GM12892 (cell line): ENCODE measurements at places on chromosomes 6 and 20.
A peak's percentile ranks its signal among the peaks of the same experiment; 100 is the strongest.

DNA sequence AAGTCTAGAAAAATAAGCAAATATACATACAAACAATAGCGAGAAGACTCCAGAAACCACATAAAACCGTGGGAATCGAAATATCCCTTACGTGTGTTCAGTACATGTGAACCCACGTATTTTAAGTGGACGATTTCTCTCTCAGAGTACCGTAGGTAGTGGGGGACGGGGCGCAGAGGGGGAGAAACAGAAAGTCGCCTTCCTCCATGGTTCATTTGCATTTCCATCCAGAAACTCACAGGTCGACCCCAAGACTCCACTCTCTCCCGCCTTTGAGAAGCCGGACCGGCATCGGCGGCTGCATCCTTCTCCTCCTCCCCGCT, 538 bp upstream of the ENPP1 start:
- DNase-seq, result no peak

DNA sequence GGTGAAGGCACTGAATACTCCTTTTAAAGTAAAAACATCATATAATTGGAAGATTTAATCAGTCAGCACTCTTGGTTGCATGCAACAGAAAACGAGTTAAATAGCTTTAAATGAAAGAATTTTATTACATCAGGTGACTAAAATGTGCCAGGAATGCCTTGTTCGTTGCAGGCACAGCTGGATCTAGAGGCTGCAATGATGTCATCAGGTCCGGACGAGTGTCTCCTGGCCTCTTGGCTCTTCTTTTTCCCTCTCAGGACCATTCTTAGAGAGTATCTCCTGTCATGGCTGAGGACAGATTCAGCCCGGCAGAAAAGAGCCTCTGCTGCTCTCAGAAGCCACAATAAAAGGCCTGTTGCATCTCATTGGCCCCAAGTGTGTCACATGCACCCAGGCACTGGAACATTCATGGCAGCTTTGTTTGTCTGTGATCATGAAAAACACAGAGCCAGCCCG, 510.7 kb upstream of the SULF2 start:
- no peak for DNase-seq

DNA sequence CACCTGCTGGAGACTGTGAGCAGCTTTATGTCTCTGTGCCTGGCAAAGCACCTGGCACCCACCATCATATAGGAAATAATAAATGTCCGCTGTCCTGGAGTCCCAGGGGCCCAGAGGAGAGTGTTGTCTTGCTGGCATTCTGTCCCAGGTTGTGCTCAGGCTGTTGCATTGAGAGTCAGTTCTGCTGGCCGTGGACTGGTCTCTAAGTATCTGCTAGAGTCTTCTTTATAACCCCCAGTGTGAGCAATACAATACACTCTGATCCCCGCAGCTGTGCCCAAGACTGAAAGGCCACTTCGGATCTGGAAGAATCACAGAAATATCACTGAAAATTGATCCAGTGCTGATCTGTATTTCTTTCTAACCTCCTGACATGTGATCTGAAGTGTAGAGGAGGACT, 38.3 kb upstream of the HINT3 start:
- no peak for DNase-seq

DNA sequence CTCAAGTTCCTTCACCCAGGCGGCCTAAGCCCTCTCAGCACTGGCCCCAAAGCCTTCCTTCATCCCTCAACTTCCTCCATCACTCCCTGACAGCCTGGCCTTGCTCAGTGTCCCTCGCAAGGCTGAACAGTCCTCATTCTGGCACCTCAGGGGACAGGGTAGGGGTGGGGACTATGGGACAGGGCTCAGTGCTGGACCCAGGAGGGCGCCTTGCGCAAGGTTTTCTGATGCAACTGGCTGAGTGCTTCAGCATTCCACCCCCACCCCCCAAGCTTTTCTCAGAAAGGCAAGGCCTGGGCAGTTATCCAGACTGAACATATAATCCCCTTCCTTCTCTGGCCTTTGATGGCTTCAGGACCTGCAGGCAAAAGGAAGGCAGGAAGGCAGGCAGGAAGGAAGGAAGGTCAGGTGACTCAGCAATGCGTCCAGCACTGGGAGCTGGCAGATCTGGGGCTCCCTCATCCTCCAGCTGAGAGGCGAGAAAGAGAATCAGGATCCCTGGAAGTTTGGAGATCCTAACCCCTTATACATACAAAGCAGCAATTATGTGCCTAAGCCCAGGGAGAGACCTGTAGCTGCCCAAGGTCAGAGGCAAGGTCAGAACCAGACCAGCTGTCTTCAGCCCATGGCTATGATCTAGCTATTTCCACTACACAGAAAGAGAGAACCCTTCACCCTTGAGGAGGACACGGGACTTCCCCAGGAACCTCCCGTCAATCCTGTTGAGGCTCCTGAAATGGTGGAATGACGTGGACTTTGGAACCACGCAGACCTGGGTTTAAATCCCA, 8.6 kb upstream of the TRIB3 start:
- no peak for DNase-seq

DNA sequence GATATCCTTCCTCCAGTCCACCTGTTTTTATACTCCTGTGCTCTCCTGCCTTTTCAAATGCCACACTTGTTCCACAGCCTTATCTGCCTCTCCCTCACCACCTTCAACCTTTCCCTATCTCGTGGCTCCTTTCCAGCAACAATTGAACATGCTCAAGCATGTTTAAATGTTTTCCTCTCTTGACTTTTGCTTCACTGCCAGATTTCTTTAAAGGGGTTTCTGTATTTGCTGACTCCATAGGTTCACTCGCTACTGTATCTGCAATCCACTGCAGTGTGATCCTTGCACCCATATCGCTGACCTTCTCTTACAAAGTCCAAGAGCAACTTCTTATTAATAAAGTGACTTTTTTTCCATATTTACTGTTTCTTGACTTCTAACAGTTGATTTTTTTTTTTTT, 11.2 kb upstream of the GMNN start:
- no peak for DNase-seq

GRCh38 chr6:88704980-88705379, 258.4 kb downstream of the RNGTT start:
- no peak for DNase-seq

- no peak for DNase-seq
Observed at GRCh38 chr20:53916173-53916512, 154.3 kb downstream of the BCAS1 start.

- no peak for DNase-seq
Observed at GRCh38 chr6:136408204-136408603, 118.6 kb upstream of the BCLAF1 start.

DNA sequence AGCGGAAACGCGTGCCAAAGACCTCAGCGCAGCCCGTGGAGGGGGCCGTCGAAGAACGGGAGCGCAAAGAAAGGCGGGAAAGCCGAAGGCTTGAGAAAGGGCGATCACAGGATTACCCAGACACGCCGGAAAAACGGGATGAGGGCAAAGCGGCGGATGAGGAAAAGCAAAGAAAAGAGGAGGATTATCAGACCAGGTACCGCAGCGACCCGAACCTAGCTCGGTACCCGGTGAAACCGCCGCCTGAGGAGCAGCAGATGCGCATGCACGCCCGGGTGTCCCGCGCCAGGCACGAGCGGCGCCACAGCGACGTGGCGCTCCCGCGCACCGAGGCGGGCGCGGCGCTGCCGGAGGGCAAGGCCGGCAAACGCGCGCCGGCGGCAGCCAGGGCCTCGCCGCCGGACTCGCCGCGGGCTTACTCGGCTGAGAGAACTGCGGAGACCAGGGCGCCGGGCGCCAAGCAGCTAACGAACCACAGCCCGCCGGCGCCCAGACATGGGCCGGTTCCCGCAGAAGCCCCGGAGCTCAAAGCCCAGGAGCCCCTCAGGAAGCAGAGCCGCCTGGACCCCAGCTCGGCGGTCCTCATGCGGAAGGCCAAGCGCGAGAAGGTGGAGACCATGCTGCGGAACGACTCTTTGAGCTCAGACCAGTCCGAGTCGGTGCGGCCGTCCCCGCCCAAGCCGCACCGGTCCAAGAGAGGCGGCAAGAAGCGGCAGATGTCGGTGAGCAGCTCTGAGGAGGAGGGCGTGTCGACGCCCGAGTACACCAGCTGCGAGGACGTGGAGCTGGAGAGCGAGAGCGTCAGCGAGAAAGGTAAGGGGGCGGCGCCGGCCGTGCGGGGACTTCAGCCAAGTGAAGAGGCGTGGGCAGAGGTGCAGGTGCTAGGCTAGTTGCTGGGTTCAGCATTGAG, 296.2 kb downstream of the RIMS1 start:
- DNase-seq, result peak; percentile 15

- DNase-seq, result no peak
Observed at GRCh38 chr20:13723011-13723410, 61.7 kb downstream of the ESF1 start.

DNA sequence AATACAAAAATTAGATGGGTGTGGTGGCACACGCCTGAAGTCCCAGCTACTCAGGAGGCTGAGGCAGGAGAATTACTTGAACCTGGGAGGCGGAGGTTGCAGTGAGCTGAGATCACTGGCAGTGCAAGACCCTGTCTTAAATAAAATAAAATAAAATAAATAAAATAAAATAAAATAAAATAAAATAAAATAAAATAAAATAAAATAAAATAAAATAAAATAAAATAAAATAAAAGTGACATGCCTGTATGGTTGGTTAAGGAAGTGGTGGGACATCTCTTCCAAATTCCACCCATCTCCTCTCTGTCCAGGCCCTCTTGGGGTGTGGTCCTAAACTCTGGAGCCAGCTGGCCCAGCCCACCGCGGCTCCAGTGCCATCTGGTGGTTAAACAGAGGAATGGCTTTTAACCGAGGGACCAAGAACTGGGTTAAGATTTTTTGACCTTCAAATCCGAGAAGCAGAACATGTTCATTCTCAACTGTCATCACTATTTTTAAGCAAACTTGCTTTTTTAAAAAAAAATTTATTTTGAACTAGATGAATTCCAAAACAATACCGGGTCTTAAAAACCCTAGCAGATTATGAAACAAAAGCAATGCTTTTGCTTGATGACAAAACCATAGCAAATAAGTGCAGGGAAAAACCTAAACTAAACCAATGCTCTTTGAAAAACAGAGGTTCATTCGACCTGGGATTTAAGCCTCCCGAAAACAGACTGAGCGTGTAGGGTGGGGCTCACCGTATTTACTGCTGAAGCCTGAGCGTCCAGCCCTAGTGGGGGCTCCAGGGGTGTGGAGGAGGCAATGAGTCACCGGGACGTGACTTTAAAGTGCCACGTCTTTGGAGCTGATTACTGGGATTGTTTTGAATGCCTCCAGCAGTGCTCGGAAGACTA, 68.8 kb downstream of the CDC5L start:
- DNase-seq, result no peak

- no peak for DNase-seq
Observed at GRCh38 chr6:84500726-84501125, 263.7 kb downstream of the TBX18 start.

GRCh38 chr20:59571551-59572314, 32.6 kb upstream of the PHACTR3 start:
- DNase-seq, result peak; percentile 70

DNA sequence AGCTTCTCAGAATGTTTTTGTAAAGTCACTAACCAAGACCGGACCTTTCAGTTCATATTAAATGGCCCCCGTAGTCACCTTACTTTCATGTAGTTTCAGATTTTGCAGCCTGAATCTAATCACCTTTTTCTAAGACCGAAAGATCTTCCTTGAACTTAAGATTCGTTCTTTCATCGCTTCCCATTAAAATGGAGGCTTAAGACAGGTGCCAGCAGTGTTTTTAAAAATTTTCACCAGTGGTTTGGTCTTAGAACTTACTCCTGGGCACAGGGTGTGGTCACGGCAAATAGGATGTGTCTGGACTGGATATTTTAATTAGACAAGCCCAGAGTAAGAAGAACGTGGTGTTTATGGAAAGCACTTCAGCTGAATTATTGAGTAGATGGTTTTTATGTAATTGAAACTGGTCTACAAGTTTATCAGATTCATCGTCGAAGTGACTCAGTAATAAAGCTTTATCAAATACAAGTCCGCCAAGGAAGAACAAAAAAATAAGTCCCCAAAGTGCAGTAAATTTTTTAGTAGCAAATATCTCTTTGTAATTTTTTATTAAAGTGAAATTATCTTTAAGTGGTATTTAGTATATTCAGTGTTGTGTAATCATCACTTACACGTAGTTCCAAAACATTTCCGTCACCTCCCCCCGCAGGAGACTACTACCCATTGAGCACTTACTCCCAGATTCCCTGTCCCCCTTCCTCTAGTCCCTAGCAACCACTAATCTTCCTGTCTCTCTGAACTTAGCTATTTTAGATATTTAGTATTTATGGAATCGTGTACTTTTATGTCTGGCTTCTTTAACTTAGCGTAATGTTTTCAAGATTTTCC, 868 bp downstream of the SRSF3 start:
- DNase-seq, result no peak

GRCh38 chr20:17495826-17496225, 35.4 kb downstream of the BFSP1 start:
- DNase-seq, result no peak

DNA sequence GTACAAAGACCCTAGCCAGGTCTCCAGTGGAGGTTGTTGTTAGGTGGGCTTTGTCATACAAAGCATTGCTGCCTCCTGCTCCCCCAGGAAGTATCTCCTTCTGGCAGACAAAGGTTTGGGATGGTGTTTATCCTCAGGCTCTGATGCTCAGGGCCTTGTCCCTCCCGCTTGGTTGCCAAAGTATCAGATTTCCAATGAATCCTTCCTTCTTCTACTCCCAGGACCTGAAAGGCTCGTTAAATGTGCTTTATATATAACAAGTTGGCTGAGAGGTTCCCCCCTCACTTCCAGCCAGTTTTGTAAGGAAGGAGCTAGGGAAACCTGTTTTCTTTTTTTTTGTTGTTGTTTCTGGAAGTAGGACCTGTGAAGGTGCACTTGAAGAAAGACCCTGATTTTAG, 14.4 kb downstream of the PTK7 start:
- no peak for DNase-seq

DNA sequence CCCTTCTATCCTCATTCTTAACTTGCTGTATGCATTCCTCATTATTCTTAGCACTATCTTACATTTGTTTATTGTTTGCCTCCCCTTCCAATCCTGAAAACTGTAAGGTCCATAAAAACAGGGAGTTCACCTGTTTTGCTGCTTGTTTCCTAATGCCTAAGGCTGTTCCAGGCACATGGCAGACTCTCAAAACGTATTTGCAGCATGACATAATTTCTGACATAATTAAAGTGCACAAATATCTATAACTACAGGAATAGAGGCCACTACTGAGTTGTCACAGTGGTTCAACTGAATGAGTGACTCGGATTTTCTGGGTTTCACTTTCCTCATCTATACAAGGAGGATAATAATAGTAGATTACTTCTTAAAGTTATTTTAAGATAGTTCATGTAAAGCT, 83.0 kb downstream of the HFE start:
- DNase-seq, result no peak

GRCh38 chr6:29737707-29738630, 14.7 kb downstream of the HLA-F start:
- DNase-seq, result peak; percentile 35
